ENCODE measurements at places on chromosomes 5 and 9.

- no peak for DNase-seq
These were observed 187.6 kb downstream of the PCSK1 start for GRCh38 chr5:96245140-96246091.

- no peak for DNase-seq
These were observed 168.4 kb downstream of the CCDC192 start for GRCh38 chr5:127871503-127872153.

- no peak for DNase-seq
These were observed 36.4 kb upstream of the CCDC152 start for GRCh38 chr5:42720251-42720650.

- no peak for DNase-seq
These were observed 274.2 kb upstream of the CCNH start for GRCh38 chr5:87686975-87687374.

- no peak for DNase-seq
These were observed 47.6 kb upstream of the MEGF10 start for GRCh38 chr5:127243011-127243410.

Data from stimulated activated CD4-positive, alpha-beta T cell treated with anti-CD3 and anti-CD28 coated beads, Interleukin-12 subunit alpha, Interleukin-12 subunit beta, amount 100 ng/mL, for 4 hours (primary cell).